ENCODE measurements at places on chromosomes 16 and 17.

- DNase-seq: peak; percentile 4
Measured at GRCh38 chr16:7013990-7014389, 318.7 kb upstream of the RBFOX1 start.

DNA sequence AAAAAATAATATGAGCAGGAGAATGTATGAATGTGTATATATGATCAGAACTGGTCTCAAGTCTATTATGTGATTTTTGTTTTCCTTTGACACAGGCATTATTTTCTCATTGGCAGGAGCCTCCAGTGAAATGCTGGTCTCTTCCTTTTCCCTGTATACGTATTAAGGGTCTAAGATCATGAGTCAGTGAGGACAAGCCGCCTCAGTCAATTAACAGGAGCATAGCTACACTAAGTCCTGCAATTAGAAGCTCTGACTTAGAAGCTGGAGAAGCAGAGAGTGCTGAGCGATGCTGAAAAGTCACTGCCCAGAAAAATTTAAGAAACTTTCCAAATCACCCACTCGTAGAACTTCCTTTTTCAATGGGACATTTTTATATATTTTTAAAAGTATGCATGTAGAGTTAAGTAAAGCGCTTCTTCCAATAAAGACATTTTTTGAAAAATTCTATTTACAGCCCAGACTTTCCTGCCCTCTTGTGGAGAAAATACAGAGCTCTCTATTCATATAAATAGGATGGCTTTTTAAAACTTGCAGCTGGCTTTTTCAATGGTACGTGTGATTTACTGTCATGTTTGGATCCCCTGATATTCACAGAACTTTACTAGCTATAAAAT is 70.2 kb upstream of the PSMD7 start:
- DNase-seq: peak; percentile 40

GRCh38 chr16:81143921-81144471 is 47.8 kb upstream of the GCSH start:
- DNase-seq: no peak

- DNase-seq: no peak
Measured at GRCh38 chr17:61131585-61131984, 268.1 kb upstream of the TBX2 start.

GRCh38 chr16:70740914-70741782 is 55.3 kb upstream of the MTSS2 start:
- peak; percentile 57 for DNase-seq

GRCh38 chr16:31531096-31531495 is 3.4 kb downstream of the AHSP start:
- DNase-seq: no peak

- peak; percentile 79 for DNase-seq
Measured at GRCh38 chr17:2222901-2223616, 80.5 kb downstream of the SMG6 start.

DNA sequence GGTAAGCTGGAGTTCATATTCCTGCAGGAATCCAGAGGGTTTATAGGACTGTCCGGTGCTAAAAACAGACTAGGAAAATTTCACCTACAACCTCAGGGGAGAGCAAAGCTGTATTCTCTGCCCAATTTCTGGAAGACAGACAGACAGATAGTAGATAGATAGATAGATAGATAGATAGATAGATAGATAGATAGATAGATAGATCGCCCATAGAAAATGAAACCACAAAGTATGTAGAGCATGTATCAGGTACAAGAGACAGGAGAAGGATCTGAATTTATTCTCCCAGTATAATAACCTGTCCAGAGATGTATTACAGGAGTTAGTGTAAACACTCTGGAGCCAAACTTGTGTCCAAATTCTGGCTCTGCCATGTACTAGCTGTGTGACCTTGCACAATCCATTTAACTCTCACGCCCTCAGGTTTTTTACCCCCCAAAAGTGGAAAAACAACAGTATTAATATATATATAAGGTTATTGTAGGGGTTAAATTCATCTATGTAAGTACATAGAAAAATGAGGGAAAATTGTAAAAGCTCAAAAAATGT is 2.1 kb upstream of the ABCA6 start:
- no peak for DNase-seq

DNA sequence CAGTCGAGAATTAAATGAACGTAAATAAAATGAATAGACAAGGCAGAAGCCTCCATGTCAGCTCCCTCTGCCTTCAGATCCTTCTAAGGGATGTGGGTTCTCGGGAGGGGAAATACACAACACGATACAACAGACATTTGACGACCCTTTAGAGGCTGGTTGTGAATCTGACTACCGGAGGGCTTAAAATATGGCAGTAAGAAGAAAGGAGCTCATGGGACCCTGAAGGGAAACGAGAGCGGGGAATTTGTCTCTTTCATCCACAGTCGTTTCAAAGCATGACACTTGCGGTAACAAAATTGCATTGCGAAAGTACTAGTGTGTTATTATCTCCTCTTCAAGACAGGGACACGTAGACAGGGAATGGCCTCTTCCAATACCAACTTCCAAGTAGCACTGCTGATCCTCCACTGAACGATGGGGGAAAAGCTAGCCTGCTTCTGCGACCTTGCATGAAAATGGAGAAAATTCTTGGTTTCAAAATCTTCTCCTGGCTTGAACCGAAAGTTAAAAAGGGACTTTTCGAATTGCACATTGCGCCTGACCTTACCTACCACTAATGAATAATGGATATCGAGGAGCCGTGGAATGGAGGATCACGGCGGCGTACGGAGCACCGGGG is 1.2 kb upstream of the TNRC6C start:
- DNase-seq: peak; percentile 35

GRCh38 chr16:8581831-8582580 is 8.3 kb downstream of the TMEM114 start:
- DNase-seq: peak; percentile 94

GRCh38 chr17:75242461-75243042 is 18.9 kb downstream of the GGA3 start:
- no peak for DNase-seq

- DNase-seq: peak; percentile 45
Measured at GRCh38 chr17:19904412-19904811, 36.7 kb upstream of the ULK2 start.

- no peak for DNase-seq
Measured at GRCh38 chr16:19835196-19835595, 49.5 kb downstream of the GPRC5B start.

- peak; percentile 85 for DNase-seq
Measured at GRCh38 chr16:81902025-81902424, 109.2 kb downstream of the SDR42E1 start.

DNA sequence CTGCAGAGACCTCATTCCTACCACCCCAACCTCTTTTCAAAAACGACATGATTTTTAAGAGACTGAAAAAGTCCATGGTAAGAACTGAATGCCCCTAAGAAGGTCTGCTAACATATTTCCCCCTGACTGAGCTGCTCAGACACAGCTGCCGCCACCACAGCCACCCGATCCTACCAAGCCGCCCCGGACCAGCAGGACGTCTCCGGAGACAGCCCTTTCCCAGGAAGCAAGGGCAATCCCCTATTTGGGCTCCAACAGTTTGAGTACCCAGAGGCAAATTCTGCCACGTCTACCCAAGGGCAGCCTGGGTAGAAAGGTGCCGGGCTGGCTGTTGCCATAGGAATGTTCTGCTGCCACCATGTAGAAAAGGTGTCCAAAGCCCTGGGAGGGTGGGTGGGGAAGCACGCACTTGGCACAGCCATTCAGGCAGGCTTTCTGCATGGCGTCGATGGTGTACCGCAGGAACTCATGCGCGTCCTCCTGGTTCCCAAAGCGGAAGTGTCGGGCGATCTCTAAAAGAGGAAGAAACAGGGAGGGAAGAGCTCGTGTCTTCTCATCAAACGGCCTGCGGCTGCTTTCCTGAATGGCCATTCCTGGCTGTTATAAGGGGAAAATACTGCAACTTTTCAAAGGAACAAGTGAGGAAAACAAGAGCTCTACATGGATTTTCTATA is 13.6 kb downstream of the USP36 start:
- DNase-seq: no peak

DNA sequence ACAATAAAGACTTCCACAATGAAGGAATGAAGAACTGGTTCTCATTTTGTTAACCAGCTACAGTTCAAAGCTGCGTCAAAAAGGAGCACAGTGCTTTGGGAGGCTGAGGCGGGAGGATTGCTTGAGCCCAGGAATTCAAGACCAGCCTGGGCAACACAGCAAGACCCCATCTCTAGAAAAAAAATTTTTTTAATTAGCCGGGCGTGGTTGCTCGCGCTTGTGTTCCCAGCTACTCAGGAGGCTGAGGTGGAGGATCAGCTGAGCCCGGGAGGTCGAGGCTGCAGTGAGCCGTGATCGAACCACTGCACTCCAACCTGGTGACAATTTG is 764 bp upstream of the SLC6A4 start:
- no peak for DNase-seq

DNA sequence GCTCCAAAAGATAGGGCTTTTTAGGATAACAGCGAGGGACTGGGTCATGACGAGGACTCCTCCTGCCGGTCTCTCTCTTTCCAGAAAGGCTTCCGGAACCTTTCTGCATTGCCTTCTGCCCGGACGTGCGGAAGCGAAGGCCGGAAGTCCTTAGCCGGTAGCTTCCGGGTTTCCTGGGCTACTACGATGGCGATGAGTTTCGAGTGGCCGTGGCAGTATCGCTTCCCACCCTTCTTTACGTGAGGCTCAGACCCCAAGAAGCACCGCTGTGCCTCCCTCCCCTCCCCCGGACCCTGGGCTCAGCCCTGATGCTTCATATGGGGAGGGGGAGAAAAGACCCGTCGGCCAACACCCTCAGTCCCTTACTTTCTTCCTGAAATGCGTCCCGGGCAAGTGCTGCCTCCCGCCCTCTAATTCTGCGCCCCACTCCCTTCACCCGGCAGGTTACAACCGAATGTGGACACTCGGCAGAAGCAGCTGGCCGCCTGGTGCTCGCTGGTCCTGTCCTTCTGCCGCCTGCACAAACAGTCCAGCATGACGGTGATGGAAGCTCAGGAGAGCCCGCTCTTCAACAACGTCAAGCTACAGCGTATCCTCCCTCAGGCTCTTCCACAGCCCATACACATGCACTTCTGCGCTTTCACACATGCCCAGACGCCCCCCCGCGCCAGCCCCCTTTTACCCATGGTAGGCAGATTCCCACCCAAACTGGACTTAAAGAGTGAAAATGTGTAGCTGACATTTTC is at the start of gene VPS25:
Gene VPS25, plus strand, starts transcription at position 160 of the 746 bp plus-strand sequence. Its CDS starts 27 bp downstream, at position 187.
- DNase-seq: peak; percentile 89

DNA sequence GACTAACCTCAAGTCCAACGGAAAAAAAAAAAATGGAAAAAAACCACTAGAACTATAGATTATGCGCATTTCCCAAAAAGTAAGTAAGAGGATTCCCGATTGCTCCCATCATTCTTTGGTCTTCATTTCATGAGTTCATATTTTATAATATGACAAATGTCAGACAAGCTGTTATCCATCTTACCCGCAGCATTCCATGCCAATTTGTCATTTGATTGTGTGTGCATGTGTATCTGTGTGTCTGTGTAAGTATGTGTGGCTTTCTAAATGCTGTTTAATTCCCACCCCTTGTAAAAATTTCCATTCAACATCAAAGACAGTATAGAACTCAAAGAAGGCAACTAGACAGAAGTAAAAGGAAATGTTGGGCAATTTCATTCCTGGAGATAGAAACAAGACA is 434.1 kb downstream of the CDH11 start:
- no peak for DNase-seq

GRCh38 chr17:79928502-79929256 is 89.4 kb upstream of the CBX4 start:
- no peak for DNase-seq

- no peak for DNase-seq
Measured at GRCh38 chr16:5016967-5017677, 16.6 kb downstream of the NAGPA start.

GRCh38 chr17:37710344-37710886 is 34.4 kb downstream of the HNF1B start:
- DNase-seq: peak; percentile 83

GRCh38 chr16:20372701-20373100 is 20.2 kb upstream of the UMOD start:
- no peak for DNase-seq

- DNase-seq: no peak
Measured at GRCh38 chr17:27157297-27157696, 136.6 kb upstream of the WSB1 start.
